AG10803 (cell line): ENCODE measurements at places on chromosomes 6 and 20.

- no peak for DNase-seq
Measured at GRCh38 chr6:131443014-131443413, 130.0 kb upstream of the ARG1 start.

GRCh38 chr6:163531122-163531521, 116.6 kb downstream of the QKI start:
- DNase-seq, result no peak

DNA sequence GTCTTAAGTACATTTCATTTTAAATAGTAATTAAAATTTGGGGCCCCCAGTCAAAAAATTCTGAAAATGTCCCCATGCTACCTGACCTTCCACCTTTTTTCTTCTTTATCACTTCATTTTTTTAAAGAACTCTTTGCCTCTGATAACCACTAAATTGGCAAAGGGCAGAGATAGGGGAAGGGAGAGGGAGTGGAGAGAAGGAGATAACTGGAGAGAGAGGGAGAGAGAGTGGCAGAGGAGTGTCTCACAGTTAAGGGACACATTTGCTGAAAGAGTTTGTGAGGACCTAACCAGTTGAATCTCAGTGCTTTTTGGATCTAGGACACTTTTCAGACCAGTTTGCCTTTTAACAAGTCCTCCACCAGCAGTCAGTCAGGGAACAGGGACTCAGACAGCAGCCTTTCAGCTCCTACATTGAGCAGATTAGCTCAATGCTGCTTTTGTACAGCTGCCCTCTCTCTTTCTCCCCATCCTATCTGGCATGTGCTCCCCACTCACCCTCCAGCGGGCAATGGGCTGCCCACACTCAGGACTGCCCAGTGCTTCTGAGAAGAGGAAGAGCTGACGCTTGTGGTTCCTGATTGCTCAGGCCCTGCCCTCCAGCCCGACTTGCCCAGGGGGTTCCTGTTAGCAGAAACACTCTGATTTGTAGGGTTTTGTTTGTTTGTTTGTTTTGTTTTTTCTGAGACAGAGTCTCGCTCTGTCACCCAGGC, 14.4 kb downstream of the ARMC2 start:
- no peak for DNase-seq

DNA sequence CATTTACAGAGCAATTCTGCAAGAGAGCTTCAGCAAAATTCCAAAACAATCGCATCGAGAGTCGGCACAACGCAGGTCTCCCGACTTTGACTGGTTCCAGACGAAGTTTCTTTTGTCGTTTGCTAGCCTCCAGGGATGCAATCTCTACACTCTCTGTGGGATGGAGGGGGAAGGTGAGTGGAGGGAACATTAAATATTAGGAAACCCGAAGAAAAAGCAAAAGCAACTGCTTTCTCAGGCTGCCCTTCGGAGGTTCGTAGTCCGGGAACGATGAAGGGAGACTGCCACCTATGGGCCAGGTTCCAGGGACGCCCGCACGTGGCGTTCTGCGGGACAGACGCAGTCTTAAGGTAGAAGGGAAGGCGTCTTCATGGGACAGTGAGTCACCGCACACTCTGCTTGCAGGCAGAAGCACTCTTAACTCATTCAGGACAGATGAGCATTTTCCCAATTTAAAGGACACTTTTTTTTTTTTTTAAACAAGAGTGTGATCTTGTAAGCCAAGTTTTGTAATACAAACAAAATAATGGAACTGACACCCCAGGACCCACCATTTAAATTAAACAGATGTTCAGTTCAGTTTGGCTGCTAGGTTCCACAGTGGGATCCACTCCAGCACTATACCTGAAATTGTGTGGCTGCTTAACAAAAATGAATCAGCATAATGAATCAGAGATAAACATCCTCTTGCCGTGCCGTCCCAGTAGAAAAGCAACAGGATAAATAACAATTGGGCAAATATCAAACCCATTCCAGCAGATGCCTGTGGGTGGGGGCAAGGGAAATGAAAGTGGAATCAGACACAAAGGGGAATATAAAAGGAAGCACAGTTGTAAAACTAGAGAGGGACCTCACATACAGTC, 65.8 kb upstream of the ARMC2 start:
- peak; percentile 73 for DNase-seq

- no peak for DNase-seq
Measured at GRCh38 chr6:115865914-115866313, 194.8 kb downstream of the FRK start.

DNA sequence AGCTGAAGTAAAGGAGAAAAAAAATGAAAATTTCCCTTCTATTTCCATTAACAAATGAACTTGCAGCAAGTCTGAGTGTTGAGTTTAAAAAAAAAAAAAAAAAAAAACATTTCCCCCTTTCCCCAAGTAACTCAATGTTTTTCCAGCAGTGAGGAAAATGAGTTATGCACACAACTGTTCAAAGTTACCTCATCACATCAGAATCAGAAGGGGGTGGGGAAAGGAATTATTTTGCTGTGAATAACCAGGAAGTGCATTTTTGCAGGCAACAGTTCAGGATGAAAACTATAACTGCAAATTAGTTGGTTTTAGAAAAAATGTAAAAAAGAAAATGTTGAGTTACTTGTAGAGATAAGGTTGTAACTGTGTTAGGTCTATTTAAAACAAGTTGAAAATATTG, 568.9 kb upstream of the CITED2 start:
- peak; percentile 97 for DNase-seq

DNA sequence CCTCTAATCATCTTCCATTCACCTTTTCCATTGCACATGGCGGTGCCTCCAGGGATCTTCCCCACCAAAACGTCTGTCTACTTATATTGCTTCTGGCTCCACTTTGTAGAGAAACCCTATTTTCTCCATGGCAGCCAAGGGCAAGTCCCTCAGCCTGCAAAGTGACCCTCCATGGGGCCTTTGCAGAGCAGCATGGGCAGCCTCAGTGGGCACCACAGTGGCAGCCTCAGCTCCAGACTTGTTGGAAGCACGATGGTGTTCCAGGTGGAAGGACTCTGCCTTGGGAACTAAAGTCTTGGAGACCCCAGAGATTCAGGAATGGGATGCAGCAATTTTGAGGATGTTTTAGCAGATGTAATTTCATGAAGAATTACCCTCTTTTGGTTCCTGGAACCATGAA, 18.5 kb upstream of the CCR6 start:
- no peak for DNase-seq

DNA sequence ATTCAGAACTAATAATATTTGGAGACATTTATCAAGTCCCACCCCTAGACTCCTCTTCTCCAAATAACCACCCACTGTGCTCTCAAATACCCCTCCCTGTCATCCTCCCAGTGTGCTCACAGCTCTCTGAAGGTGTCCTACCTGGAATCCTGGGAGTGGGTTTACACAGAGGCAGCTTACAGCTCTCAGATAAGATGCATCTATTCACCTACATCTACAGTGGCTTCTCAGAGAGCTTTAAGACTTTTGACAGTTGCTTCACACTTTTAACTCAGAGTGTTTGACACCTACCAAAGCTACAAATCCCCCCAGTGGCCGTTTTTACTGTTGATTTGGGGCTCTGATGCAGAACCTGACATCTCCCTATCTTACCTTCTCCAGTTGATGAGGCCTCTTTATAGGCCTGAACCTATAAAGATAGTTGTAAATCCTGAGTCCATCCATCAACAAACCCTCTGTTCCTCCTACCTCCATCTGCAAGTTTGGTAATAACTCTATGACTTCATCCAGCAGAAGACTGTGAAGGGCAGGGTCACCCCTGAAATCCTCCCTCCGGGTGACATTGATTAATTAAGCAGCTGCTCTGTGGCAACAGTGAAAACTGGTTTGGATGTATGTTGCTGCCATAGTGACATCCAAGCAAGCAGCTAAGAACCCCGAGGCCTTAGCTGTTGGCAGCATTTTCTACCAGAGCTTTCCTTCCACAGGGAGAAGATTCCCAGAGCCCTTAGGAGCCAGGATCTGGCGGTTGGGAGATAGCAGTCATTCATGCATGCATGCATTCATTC, 226.1 kb upstream of the RREB1 start:
- no peak for DNase-seq

DNA sequence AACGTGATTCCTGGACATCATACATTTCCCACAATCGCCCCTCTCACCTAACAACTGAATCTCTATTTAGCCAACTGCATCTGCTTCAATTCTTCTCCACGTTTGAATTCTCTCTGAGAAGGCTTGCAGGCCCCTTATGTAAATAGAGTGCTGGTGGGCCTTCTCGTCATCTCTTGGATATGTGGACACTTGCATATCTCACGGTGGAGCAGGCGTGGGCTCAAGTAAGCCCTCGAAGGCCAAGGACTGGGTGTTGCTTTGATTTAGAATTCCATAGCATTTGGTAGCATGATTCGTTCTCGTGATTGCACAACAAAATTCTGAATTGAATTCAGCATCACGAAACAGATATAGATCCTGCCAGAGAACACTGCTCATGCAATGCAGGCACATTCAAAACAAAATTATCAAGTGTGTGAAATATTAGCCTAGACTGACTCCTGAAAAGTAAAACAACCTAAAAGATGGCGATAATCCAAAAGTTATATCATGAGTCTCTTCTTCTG, 613.6 kb downstream of the TFAP2A start:
- peak; percentile 23 for DNase-seq

DNA sequence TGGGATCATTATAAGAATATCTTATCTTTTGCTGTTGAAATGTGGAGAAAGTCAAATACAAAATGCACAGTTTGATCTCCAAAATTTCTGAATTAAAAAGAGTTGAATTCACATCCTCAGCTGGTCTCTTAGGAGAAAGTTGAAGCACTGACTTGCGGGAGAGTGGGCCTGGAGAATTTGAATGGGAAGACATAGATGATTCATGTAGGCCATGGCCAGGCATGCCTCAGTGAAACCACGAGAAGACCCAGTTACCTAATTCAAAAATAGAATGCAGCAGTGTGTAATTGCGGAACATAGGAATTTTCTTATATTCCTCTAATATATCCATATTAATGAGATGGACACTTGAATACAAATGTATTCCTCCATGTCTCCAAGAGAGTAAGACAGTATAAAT, 53.0 kb upstream of the DTNBP1 start:
- no peak for DNase-seq

DNA sequence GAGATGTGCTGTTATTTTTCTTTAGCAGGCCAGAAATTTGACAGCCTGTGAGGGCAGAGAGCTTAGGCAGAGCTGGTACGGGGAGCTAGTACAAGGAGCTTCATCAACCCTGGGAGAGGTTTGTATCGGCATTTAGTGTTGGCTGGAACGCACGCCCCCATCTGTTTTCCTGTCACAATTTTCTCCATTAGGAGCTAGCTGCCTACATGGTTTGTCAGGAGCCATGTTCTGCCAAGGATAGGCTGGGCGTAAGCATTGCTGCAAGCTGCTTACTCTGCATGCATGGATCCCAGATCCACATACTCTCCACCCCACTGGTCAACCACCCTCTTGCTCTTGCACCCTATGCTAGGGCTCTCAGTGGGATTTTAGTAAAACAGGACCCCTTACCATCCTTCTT, 449.0 kb upstream of the CHD6 start:
- DNase-seq, result no peak

DNA sequence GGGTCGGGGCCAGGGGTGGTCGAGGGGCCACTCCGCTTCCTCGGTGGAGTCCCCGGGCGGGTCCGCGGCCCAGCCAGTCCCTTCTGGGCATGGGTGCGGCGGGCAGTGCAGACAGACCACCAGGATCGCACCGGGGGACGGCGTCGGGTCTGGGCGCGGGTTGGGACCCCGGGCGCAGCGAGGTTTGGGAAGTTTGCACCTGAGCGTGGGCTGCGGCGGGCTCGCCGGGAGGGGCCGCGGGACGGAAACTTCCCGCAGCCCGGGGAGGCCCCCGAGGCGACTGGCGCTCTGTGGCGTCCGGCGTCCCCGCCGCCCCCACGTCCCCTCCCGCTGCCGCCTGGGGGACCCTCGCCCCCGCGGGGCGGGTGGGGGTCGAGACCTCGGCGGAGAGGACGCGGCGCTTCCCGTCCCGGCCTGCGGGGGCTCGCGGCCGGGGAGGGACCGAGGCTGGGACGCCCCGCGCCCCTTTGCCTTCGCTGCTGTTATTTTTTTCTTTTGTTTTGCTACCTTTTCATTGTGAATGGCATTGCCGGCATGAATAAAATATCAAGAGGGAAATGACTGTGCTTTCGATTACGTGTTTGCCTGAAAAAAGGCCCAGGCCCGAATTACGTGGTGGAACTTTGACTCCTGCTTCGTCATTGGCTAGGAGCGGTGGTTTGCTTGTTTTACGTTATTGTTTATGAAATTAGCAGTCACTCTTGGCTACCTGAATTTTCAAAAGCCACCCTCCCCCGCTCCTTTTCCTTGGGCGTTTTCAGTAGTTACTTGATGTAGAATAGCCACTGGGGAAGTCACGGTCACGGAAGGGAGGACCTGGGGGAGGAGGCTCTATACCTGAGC, 703 bp downstream of the SNX9 start:
- DNase-seq, result peak; percentile 65

GRCh38 chr20:36367907-36368799, 62.0 kb downstream of the DLGAP4 start:
- no peak for DNase-seq

GRCh38 chr20:43853174-43853803, 61.4 kb upstream of the TOX2 start:
- no peak for DNase-seq

GRCh38 chr20:1667502-1668085, 10.0 kb upstream of the SIRPG start:
- DNase-seq, result no peak

GRCh38 chr20:57469418-57470211, 55.3 kb downstream of the CTCFL start:
- no peak for DNase-seq
